Stimulated activated CD4-positive, alpha-beta T cell treated with anti-CD3 and anti-CD28 coated beads, Interleukin-4, amount 100 ng/mL, for 4 hours (primary cell): ENCODE measurements at places on chromosomes 7 and 10.

DNA sequence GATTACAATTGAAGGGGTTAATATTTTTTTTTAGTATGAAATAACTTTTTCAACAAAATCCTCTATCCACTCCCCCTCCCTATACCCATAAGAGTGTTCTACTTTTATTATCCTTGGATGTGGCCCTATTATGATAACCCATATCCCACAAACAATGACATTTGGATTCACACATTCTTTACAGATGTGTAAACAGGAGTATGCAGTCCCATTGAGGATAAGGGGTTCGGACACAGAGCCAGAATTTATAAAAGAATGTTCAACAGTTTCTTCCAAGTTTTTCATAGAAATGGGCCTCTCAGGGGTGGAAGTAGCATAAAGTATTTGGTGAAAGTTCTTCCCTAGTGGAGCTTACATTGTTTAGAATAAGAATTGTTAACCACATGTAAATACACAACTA is 16.1 kb upstream of the PCLO start:
- DNase-seq, result no peak

GRCh38 chr7:21326241-21326640 is 101.6 kb upstream of the SP4 start:
- no peak for DNase-seq

DNA sequence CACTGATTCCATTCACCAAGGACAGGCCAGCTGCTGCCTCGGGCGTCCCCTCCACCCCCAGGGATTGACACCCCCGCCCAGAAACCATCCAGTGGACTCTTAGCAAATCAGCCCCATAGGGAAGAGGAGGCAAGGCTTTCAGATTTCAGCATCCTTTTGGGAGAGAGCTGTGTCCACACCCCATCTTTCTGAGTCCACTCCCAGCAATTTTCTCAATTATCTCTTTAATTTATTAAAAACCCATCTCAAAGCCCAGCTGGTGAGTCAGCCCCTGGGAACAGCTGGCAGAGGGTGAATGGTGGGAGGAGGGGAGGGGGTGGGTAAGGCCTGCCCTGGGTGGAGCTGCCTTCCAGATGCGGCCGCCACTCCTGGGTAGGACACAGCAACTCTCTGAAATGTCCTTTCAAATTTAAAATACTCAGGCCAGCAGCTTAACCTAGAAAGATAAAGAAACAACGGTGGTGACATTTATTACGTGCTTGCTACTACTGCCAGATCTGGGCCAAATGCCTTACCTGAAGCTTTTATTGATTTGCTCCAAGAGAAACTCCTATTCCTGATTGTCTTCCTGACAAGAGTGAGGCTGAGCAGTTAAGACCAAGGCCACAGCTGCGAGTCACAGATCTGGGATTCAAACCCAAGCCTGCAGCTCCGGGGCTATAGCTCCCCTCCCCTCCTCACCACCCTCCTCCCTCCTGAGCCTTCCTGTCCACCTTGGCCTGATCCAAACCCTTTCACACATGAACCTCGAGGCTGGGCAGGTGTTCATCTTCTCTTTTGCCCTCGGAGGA is 120.4 kb downstream of the RGS10 start:
- no peak for DNase-seq

DNA sequence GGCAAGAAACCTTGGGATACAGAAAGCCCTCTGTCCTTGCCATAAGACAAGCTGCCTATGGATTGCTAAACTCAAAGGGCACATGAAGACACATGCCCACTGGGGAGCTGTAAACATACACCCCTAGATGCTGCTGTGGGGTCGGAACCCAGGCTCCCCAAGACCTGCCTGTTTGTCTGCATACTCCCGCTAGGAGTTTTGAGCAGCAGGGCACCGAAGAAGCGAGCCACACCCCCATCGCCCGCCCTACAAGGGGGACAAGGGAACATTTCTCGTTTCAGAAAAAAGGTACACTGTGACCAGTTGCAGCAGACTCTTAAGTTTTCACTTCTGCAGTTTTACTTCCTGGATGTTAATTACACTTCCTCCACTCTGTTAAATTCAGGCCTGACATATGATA is 680.2 kb upstream of the GHITM start:
- DNase-seq, result no peak

- DNase-seq, result no peak
These were observed 6.2 kb downstream of the CALML3 start for GRCh38 chr10:5530846-5531557.

GRCh38 chr10:75456122-75456521 is 24.7 kb downstream of the LRMDA start:
- no peak for DNase-seq

- no peak for DNase-seq
These were observed 21.4 kb upstream of the SLIT1 start for GRCh38 chr10:97207131-97207530.

GRCh38 chr10:5493691-5494090 is 5.7 kb downstream of the CALML5 start:
- no peak for DNase-seq

DNA sequence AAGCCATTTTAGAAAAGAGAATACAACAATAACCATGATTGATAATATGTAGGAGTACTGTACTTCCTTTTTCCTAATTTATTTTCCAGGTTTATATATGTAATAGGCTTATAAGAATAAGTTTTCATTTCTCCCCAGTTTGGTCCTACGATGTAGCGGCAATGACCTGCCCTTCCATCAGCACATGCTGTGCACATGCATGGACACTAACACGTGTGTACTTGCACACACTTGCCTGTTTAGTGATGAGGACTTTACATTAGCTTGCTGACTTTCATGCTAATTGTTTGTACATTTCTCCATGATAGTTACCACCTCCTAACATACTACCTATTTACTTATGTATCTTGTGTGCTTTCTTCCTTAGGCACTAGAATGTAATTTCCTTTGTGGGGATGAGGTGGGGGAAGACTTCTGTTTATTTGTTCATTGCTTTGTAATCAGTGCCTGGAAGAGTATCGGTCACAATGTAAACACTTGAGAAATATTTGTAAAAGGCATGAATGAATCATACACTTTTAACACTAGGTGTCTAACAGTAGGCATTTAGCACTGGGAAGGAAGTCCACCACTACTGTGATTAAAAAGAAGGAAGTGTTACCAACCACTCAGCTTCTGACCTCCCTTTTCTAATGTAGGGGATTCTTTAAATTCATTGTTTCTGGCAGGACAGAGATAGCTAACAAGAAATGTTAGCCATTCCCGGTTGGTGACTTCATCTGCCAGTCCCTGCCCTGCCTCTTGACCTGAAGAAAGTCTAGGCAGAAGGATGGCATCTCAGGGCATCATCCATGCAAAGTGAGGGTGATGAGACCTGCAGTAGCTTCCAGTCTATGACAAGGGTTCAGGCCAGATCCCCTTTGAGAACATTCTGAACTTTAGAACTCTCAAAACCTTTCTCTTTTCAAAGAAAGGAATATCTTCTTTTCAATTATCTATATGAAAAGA is 120.2 kb upstream of the RAB18 start:
- no peak for DNase-seq

DNA sequence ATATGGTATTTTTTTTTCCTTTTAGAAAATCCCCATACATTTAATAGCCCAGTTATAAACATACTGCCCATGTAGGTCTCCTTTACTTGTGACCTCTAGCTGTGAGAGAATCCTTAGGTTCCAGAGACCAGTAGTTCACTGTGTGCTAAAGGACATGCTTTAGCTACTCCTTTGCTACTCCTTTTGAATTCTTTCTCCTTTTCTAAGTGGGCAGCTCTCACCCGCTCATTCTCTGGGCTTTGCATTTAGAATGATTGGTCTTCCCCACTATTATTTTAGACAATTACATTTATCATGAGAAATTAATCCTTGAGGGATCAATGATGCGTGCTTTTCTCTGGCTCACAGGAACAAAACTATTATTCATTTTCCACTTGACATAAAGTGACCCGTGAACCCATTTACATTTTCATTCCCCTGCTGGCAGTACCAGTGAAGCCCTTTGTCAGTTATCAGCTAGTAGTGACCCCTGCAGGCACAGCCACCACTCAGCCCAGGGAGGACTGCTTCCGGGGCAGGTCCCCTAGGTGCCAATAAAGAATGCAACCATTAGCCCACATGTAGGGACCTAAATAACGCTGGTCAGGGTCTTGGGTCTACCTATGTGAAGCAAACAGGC is 844.3 kb downstream of the CNTNAP2 start:
- DNase-seq, result no peak

DNA sequence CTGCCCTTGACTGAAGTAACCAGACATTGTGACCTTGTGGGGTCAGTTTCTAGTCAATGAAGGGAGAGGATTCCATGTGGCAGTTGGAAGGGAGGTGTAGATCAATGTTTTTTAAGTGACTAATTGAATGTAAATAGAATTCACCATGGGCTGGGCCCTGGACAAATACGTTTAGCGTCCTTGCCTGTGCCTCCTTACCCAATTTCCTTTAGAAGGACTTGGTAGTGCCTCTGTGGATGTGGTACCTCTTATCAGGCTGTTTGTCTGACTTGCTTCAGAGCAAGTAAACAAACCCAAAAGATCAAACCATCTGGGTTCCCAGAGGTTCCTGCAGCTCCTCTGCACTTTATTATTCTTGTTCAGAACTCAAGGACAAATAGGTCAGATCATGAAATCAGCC is 4.3 kb upstream of the KAT6B start:
- no peak for DNase-seq

DNA sequence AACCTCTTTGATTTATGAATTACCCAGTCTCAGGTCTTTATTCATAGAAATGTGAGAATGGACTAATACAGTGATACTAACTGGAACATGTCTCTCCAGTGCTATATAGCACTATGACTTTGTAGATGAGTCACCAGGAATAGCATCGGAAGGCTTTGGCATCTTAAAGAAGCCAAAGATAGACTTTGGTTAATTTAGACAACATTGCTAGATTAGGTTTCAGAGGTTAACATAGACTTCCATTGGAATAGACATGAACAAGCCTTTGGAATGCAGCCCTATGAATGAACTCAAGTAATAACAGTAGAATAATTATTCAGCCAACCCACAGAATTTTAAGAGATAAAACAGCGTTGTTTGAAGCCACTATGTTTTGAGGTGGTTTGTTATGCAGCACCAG is 169.2 kb downstream of the HGF start:
- no peak for DNase-seq

DNA sequence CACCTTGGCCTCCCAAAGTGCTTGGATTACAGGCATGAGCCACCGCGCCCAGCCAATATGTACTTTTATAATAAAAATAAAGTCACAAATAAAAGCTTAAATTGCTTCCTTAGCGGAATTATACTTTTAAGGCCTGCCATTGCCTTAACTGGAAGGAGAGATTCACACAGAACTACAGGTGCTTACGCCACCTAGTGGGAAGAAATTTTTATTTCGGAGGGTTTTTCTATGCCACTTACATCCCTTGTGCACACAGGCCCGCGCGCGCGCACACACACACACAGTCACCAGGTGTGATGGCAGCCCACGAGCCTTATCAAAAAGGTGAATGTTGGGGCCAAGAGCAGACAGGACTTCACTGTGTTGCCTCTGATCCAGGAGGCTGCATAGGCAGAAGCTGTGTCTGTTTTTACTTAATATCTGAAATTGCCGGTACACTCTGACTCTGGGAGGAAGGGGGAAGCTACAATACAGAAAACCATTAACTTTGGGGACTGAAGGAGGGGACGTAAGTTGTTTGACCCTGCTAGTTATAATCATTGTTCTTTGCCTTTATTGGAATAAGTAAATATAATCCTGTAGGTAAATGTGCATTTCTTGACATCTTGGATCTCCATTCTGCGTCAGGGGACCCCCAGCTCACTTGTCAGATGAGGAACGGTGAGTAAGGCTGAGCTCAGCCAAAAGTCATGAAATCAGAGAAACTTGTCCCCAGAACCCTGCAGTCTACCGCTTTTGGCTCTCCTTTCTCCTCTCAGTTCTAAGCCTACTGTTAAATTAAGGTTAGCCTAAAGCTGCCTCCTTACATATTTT is 87.1 kb downstream of the SLC16A9 start:
- DNase-seq, result peak; percentile 17

- no peak for DNase-seq
These were observed 295.1 kb downstream of the RPS24 start for GRCh38 chr10:78328592-78329404.

DNA sequence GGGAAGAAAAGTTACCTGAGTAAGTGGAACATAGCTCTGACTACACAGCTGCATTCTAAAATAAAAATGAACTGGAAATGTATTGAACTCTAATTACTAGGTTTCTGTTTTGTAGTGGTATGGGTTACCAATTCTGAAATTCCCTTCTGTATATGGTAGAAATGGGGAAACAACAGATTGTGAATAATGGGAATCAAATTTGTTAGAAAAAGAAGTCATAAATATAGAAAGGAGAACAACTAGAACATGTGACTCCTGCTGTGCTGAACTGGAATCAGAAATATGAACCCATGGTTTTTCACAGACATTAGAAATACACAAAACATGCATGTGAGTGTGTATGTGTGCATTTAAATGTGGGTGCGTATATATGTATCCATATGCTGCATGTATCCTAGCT is 27.0 kb downstream of the MCMBP start:
- DNase-seq, result no peak

GRCh38 chr7:116727432-116728009 is 55.5 kb downstream of the MET start:
- DNase-seq, result no peak

- DNase-seq, result no peak
These were observed 429.0 kb upstream of the MTPN start for GRCh38 chr7:136405931-136406777.

GRCh38 chr7:28528899-28529298 is 116.6 kb downstream of the CREB5 start:
- DNase-seq, result no peak

- DNase-seq, result no peak
These were observed 83.3 kb upstream of the DYNC1I1 start for GRCh38 chr7:95688931-95689495.

DNA sequence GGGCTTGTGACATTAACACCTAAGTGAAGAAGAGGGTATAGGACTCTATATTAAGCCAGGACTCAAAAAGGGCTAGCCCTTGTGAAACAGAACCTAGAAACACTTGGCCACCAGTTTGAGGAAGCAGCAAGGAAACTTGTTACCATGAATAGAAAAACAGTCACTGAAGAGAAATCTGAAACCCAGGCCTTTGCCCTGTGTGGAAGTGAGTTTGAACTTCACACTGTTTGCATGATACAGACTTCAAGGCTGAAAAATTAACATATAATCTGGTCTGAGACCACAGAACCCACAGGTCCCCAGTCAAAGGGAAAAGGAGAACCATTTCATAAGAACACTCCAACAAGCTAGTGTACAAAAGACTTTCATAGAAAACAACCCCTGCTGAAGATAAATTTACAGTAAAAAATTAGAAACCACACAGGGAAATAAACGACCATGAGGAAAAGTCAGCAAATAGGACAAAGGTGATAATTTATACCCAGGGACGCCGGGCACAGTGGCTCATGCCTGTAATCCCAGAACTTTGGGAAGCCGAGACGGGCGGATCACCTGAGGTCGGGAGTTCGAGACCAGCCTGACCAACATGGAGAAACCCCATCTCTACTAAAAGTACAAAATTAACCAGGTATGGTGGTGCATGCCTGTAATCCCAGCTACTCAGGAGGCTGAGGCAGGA is 76.1 kb downstream of the SKIDA1 start:
- no peak for DNase-seq
